ENCODE measurements at places on chromosomes 2 and 18. TPM values are rescaled to one million over a fixed set of nuclear protein-coding genes. Genes with fewer than 3 reads are reported as not detected.
A peak's percentile ranks its signal among the peaks of the same experiment; 100 is the strongest.

Gene LYPD6
- total RNA-seq: 1.2 TPM

Gene CCDC141
- 28.9 TPM for total RNA-seq

Gene NT5C1B
- total RNA-seq: not detected

Gene CNDP1
- total RNA-seq: not detected

Gene PTPRN
- total RNA-seq: 0.74 TPM

Gene KCNS3
- total RNA-seq: 3.7 TPM

Gene LHCGR
- total RNA-seq: not detected

Gene SGO2
- total RNA-seq: 1.9 TPM

Gene REG3A
- not detected for total RNA-seq

Gene EN1
- not detected for total RNA-seq

Gene SLC40A1
- 132 TPM for total RNA-seq

Gene NCKAP5
- 5.4 TPM for total RNA-seq

Gene SERPINB13
- not detected for total RNA-seq

Gene ACVR1C
- total RNA-seq: 1.1 TPM

Gene RGPD4
- 0.26 TPM for total RNA-seq

Gene FRZB
- 2.4 TPM for total RNA-seq

DNA sequence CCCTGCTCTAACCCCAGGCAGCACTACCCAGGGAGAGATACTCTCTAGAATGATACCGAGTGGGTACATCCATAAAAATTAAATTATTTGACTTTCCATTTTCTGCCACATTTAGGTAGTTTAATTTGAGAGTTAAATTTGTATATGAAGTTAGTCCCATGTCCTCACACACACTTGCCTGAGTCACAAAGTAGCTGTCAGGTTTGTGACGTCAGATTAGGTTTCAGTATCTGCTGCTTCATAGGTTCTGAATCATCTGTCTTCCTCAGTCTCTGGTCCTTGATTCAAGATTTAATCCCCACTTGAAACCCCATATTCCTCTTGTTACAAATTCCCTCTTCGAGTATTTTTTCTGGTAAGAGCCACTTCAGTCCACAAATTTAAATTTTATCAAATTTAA lies 738.6 kb upstream of the FAM98A start:
- no peak for DNase-seq

GRCh38 chr18:74880706-74881278 lies 283.1 kb downstream of the ZNF407 start:
- DNase-seq: no peak

- peak; percentile 54 for DNase-seq
Observed at GRCh38 chr2:20430461-20431300, 16.2 kb upstream of the RHOB start.

GRCh38 chr2:7625392-7626138 lies 708.4 kb downstream of the RNF144A start:
- DNase-seq: no peak

- no peak for DNase-seq
Observed at GRCh38 chr2:18814387-18814786, 225.0 kb upstream of the NT5C1B start.

- no peak for DNase-seq
Observed at GRCh38 chr2:241859017-241859435, 332 bp upstream of the PDCD1 start.

DNA sequence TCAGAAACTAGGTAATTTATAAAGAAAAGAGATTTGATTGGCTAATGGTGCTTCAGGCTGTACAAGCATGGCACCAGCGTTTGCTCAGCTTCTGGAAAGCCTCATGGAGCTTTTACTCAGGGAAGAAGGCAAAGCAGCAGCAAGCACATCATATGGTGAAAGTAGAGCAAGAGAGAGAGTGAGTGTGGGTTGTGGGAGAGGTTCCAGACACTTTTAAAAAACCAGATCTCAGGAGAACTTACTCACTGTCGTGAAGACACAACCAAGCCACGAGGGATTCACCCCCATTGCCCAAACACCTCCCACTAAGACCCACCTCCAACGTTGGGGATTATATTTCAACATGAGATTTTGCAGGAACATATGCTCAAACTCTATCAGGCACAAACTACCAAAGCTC lies 554.6 kb upstream of the TNP1 start:
- no peak for DNase-seq

- no peak for DNase-seq
Observed at GRCh38 chr2:163667064-163667887, 68.5 kb downstream of the FIGN start.

GRCh38 chr2:159798376-159798725 lies 343 bp upstream of the CD302 start:
- no peak for DNase-seq

GRCh38 chr2:234458466-234458865 lies 38.4 kb downstream of the ARL4C start:
- no peak for DNase-seq

DNA sequence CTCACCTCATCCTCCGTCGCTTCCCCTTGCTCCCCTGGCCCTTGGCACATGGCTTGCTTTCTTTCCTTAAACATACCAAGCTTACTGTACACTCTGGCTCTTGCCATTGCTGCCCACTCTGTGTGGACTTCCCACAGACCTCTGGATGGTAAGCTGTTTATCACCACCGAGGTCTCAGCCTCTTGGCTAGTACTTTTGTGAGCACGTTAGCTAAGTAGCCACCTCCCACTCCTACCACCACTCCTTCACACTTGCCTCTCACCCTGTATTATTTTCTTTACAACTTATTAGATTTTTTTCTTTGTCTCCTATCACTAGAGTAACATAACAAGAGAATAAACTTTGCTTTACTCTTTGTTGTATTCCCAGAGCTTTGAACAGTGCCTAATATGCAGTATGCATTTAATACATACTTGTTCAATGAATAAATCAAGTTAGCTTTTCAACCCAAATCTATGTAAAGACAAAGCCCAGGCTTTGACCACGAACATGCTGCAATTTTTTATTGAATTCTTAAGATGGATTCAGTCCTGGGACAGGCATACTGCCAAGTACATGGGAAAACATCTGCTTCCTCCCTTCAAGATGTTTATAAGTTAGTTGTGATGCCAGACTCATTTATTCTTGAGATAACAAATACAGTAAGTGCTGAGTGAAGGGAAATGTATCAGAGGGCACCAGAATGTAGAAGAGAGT lies 25.0 kb upstream of the MSGN1 start:
- no peak for DNase-seq

- DNase-seq: no peak
Observed at GRCh38 chr18:58211510-58211909, 167.5 kb downstream of the NEDD4L start.

- no peak for DNase-seq
Observed at GRCh38 chr2:85755122-85756027, 1.6 kb downstream of the ATOH8 start.

DNA sequence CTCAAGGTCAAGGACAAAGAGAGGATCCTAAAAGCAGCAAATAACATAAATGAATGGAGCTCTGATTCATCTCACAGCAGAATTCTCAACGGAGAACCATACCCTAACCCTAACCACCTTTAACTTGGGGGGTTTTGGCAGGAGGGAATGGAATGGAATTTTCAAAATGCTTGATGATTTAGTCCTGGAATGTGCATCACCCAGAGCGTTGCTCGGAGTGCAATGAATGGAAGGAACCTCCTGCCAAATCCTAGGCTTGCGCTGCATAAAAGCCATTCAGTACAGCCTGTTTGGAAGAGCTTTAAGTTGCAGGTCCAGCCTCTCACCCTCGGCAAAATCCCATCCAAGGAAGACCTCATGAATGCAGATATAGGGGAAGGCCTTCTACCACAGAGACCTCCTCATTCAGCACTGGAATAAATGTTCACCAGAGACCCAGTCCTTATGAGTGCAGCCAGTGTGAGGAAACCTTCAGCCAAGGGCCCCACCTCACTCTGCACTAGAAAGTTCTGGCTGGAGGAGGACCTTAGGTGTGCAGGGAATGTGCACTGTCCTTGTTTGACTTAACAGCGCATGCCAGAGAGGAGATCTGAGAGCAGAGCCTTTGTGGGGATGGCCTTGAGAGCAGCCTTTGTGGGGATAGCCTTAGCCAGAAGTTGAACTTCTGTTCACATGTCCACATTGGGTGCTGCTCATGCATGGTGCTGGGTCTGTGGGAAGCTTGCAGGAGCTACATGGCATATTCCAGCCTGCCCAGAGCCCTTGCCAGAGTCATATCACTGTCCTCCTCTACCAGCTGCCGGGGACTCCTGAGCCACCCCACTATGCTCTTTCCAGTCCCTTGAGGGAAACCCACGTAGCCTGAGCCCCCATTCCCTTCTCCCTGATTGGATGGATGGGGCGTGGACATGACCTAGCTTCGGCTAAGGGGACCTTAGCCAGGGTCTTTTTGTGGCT lies 30.5 kb downstream of the ASB1 start:
- no peak for DNase-seq

- no peak for DNase-seq
Observed at GRCh38 chr18:22663378-22663777, 245.7 kb upstream of the CTAGE1 start.

- DNase-seq: no peak
Observed at GRCh38 chr2:85795331-85796045, 41.7 kb downstream of the ATOH8 start.

- DNase-seq: no peak
Observed at GRCh38 chr2:95362486-95362885, 40.0 kb upstream of the FAHD2A start.

DNA sequence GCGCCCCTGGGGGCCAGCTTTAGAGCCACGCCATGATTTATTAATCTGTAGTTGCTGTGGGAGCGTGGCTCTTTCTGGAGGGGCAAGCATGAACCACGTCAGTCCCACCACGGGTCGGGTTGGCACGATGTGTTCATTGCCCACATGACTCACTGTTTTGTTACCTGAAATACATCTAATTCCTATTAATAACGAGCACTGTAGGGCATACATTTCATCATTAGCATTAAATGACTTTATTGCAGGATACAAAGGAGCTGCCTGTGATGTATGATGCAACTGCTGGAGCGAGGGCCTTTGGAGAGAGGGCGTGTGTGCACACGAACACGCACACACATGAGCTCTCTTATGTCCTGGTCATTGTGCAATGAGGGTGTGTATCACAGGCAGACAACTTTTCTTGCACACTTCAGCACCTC lies 127.0 kb downstream of the INHBB start:
- DNase-seq: no peak

DNA sequence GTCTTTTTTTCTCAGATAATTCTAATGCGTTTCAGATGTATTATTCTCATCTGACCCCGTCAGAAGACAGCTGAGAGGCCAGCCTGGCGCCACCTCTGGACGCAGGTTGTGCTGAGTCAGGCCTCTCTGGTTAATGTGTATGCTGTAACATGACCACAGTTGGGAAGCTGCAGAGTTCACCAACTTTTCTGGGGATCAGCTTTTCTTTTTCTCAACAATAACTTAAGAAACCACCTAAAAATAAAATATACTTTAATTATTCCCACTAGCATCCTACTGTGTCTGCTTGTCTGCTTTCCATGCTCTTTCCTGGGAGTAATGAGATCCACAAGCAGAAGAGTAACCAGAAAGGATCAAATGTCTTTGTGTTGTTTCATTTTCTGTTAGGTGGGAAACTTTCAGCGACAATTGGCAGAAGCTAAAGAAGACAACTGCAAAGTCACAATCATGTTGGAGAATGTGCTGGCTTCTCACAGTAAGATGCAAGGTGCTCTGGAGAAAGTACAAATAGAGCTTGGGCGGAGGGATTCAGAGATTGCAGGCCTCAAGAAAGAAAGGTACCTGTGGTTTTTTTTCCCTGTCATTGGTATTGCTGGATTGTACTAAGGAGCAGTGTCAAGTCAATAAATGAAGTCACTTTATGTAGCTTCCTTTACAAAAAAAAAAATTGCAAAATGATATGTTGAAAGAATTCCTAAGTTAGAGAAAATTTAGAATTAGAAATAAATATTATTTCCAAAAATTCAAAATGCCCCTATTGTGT lies 79.8 kb downstream of the CCDC150 start:
- DNase-seq: peak; percentile 60

- DNase-seq: no peak
Observed at GRCh38 chr2:203659331-203660049, 46.9 kb upstream of the CD28 start.

- DNase-seq: no peak
Observed at GRCh38 chr18:51279367-51279984, 82.0 kb upstream of the MEX3C start.

DNA sequence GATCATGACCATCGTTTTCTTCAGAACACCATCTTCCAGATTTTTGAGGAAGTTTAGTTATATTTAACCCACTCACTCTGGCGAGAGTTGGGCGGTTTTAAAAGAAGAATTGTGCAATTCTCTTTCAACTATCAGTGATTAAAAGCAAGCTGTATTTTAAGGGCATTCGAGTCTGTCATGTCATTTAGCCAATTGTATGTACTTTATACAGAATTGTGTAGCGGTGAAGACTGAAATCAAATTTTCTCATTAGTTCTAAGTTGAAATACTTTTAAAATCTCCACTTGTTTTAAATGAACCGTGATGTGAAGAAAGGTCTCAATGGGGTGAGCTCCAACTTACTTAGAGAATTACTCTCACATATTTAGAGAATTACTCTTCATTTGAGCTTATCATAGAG lies 214.6 kb upstream of the DTNA start:
- no peak for DNase-seq

DNA sequence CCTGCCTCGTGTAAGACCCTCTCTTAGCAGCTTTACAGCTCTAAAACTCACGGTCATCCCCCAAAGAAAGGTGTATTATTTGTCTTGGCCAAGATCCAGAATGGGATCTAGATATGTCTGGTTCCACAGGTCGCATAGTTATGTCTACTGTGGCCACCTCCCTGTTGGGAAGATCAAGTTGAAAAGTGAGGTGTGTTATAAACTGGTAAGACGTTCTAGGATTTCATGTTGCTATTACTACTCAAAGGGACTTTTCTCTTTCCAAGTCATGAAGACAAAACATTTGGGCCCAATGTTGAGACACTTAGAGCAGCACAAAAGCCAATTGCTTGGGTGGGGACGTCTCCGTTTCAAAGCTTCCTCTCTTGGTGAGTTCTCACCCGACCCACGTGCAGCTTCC lies 766.0 kb downstream of the RNF144A start:
- DNase-seq: no peak

- no peak for DNase-seq
Observed at GRCh38 chr2:158730621-158731140, 64.4 kb upstream of the DAPL1 start.

- no peak for DNase-seq
Observed at GRCh38 chr2:69169655-69170389, 156.8 kb downstream of the ANTXR1 start.

GRCh38 chr18:68060871-68061270 lies 544.4 kb upstream of the DSEL start:
- DNase-seq: no peak

DNA sequence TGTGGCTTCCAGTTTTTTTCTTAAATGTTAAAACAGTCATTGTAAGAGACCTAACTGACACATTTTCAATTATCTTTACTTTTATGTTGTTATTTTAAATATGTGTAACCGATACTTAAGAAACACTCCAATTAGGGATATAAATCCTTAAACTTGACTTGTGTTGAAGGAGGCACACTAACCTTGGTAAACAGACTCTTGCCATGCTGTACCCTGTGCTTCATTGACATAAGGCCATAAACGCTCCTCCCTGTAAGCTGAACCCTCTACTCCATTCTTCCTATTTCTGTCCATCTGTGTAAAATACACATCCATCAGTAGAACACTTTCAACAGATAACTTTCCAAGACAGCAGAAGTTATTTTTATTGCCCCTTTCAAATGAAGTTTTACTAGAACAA lies 780.5 kb upstream of the FAM98A start:
- DNase-seq: no peak
